Astrocyte of the hippocampus (primary cell): ENCODE measurements at places on chromosomes 6 and 20.
A peak's percentile ranks its signal among the peaks of the same experiment; 100 is the strongest.

GRCh38 chr6:26250698-26251044, 114.3 kb upstream of the BTN3A2 start:
- DNase-seq = peak; percentile 73

GRCh38 chr20:24637087-24637486, 167.7 kb downstream of the SYNDIG1 start:
- DNase-seq = no peak

GRCh38 chr6:24092407-24092806, 33.6 kb upstream of the NRSN1 start:
- no peak for DNase-seq

DNA sequence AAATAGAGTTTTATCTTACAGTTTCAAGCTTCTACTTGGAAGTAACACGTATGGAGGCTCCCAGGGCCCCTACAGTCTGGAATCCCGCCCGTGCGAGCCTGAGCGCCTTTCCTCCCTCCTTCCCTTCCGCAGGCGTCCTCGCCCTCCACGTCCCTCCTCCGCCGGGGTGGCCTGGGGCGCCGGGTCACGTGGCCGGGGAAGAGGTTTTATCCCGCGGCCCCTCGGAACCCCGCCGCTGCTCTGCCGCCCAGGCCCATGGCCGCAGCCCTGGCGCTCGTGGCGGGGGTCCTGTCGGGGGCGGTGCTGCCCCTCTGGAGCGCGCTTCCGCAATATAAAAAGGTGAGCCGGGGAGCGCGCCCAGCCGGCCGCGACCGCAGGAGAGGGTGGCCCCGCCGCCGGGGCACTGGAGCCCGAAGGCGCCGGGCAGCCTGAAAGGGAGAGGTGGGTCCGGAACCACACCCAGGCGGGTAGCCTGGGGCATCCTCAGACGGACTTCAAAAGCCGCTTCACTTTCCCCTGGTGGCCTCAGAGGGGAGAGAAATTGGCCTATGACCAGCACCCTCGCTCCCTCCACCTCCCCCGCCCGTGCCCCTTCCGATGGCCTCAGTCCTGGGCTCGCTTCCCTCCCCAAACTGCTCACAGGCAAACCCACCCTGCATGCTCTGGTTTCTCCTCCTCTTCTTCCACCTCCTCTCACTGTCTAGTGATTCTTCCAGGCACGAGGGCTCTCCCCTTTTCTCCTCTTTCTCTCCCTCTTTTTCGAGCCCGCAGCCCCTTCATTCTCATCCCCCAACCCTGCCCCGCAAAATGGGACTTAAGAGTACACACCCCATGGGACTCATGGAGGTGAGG, at the start of gene CLPSL2:
TSS of gene CLPSL2 (plus strand) at position 235 of the 852 bp plus-strand sequence. CDS start at position 256, 21 bp downstream.
- DNase-seq = peak; percentile 23

DNA sequence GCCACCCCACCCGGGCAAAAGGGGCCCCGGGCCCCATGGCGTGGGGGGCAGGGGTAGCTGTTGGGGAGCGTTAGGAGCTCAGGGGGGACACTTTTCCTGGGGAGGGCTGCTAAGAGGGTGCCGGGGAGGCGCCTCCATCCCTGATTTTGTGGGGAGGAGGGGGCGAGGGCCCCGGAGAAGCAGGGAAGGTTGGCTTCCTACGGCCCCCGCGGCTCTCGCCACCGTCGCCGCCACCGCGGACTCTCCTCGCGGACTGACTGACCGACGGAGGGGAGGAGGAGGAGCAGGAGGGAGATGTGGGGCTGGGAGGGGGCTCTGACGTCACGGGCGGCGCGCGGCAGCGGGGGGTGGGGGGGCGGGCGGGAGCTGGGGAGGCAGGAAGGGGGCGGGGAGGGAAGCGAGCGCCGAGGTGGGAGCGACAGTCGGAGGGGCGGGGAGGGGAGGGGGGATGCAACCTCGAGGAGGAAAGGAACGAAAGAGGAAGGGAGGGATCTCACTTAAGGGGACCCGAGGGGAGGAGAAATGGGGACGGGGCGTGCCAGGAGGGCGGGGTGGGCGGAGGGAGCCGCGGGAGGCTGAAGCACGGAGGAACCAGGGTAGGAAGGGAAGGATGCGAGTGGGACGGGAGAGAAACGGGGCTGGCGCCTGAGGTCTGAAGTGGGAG, 5.1 kb downstream of the GABBR1 start:
- peak; percentile 90 for DNase-seq

GRCh38 chr20:9143926-9144325, 75.0 kb downstream of the PLCB4 start:
- no peak for DNase-seq

GRCh38 chr6:125393449-125393858, 91.7 kb upstream of the HDDC2 start:
- DNase-seq = peak; percentile 43

DNA sequence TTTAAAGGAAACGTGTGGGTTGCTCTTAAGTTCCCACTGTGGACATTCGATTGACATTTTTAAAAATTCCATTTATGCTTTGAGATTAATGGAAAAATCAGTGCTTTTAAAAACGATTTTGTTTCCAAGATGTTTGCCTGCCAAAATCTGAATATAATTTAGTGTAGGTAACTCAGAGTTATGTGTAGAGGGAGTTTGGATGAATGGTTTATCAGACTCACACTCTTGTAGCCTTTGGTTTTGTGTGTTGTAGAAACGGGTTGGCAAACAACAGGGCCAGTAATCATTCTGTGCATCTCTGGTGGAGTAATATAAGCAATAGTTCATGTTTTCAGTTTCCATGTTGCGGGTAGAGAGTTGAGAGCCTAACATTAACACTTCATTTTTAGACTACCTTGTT, 140.6 kb downstream of the RPS12 start:
- DNase-seq = no peak

GRCh38 chr20:19265646-19266374, 53.4 kb downstream of the SLC24A3 start:
- no peak for DNase-seq

DNA sequence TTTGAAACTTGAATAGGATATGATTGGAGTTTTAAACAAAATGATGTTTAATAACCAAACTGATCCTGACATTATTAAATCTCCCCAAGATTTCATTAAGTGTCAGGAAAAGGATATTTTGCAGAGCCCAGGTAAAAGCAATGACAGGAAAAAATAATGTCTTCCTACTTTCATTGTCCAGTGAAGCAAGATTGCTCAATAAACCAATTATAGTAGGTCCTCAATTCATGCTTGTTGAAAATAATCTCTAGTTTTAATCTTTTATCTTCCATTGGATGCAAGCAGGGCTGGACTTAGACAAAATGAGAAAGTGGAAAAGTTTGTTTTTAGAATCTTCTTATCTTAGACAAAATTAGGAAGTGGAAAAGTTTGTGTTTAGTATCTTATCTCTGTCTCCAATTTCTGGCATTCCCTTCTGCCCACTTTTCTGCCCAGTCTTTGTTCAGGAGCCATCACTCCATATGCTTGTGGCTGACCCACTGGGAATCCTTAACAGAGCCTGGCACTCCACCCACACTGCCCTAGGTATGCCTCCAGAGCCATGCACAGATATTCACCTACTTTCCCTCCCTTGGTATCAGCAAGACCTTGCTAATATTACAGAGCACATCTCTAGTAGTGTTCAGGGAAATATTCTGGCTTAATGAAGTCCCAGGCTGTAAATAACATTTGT, 57.0 kb upstream of the CARMIL1 start:
- DNase-seq = no peak

- no peak for DNase-seq
These were observed 10.5 kb upstream of the PCMTD2 start for GRCh38 chr20:64244870-64245603.

DNA sequence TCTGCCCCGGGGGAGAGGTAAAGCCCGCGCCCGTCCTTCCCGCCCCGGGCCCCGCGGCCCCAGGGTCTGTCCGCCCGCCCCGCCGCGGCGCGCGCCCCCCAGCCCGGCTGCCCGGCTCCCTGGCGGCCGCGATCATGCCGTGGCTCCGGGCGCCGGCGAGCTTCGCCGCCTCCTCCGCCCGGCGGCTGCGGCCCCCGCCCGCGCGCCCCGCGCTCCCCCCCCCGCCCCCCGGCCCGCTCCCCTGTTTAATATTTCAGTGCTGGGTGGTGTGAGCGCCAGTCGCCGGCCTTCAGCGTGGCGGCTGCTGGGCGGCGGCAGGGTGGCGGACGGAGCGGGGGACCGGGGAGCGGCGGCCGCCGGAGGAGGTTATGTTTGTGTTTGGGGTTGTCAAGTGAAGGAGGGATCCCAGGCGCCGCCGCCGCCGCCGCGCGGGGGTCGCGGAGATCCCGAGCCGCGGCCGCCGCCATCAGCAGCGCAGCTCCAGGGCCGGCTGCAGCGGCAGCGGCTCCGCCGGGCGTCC, at the start of gene HIVEP1:
TSS of gene HIVEP1 (plus strand) at position 275 of the 520 bp plus-strand sequence. CDS start 3,317 bp downstream, outside the sequence.
- DNase-seq = peak; percentile 65

DNA sequence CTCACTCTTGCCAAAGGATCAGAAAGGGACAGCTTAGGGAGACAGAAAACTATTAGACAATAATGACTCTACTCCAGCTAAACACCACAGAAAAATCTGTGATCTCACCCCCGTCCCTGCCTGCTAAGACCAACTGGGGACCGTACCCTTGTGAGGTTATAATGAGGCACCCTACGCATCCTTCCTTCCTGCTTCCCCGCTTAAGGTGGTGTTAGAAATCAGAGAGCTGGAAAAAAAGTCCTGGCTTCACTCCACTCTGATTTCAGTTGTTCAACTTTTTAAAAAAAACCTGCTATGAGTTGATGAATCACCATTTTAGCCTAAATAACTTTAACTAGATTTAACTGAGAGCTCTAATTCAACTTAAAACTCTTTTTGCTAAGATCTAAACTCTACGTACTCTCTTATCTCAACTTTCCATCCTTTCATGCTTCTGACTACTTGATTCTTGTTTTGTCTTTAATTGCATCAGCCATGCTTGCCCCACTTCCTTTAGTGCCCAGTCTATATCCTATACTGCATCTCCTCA, 35.8 kb upstream of the TMEM14A start:
- DNase-seq = no peak

DNA sequence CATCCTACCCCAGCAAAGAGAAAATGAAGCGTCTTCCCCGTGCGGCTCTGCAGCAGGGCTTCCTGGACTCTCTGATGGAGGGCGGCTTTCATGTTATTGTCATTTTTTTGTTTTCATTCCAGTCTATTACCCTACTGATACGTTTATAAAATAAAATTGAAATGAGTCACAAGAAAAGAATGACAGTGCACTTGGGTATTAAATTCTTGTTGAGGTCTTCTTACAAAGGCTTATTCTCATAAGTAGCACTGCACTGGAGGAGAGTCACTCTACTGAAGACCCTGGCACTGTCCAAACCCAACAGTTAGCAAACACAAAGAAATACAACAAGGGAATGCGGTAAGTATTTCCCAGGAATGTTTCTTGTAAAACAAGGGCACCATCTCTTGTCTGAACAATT, 379.3 kb downstream of the MAFB start:
- DNase-seq = no peak

- no peak for DNase-seq
These were observed 1028.5 kb downstream of the KIF16B start for GRCh38 chr20:15544742-15545141.

GRCh38 chr6:133254552-133255228, 13.5 kb downstream of the EYA4 start:
- DNase-seq = peak; percentile 15

DNA sequence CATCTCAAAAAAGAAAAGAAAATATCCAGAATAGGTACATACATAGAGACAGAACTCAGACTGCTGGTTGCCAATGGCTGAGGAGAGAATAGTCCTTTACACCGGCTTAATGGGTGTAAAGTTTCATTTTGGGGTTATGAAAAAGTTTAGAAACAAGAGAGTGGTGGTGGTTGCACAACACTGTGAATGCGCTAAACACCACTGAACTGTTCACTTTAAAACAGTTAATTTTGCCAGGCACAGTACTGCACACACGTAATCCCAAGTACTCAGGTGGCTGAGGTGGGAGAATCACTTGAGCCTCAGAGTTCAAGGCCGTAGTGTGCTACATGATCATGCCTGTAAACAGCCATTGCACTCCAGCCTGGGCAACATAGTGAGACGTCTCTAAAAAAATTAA, 7.6 kb downstream of the ILRUN start:
- no peak for DNase-seq

- peak; percentile 80 for DNase-seq
These were observed 212.6 kb downstream of the MOXD1 start for GRCh38 chr6:132188556-132189264.

GRCh38 chr6:161917645-161918044, 643.8 kb upstream of the AGPAT4 start:
- peak; percentile 62 for DNase-seq

DNA sequence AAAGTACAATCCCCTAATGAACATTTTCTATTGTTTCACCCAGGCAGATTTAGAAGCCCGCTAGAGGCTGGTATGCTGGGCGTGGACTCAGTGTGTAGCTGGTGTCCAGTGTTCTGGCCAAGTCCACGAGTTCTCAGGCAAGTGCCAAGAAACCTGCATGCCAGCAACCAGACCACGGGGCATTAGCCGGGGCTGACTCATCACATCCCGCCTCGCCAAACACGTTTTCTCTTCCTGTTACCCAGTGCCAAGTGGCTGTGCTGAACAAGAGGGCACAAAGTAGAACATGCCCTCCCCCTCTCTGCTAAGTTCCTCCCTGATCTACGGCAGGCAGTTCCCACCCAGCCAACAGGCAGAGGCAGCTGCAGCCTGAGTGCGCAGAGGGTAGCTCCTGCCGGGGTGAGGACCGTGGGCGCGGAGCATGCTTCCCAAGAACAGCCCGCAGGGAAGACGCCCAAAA, 29.6 kb downstream of the RAMACL start:
- peak; percentile 98 for DNase-seq

GRCh38 chr6:82968708-82969107, 96.9 kb downstream of the UBE3D start:
- DNase-seq = no peak

DNA sequence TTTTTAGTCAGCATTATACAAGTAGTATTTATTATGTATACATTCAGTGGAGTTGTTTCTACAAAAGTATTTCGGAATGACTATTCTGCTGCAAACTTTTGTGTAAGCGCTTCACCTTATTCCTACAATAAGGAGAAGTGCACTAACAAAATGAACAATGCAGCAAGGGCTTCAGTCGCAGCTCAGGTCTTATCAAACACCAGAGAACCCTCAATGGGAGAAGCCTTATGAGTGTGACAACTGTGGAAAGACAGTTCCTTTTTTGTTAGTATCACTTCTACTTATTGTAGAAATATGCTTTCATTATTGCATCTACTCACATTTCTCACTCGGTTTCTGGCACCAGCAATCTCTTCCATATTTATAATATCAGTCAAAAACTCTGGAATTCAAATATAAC, 18.8 kb downstream of the ZKSCAN3 start:
- no peak for DNase-seq

DNA sequence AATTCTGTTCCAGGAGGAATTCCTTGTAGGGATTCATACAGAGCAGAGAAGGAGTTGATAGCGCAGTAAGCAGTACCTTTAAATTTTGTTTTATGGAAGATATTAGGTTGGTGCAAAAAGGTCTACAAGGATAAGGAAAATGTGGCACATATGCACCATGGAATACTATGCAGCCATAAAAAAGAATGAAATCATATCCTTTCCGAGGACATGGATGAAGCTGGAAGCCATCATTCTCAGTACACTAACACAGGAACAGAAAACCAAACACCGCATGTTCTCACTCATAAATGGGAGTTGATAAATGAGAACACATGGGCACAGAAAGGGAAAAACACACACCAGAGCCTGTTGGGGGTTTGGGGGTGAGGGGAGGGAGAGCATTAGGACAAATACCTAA, 37.4 kb upstream of the TXLNB start:
- DNase-seq = no peak

- DNase-seq = peak; percentile 83
These were observed 511.2 kb upstream of the JARID2 start for GRCh38 chr6:14734416-14735340.
